AG20443 (cell line): ENCODE measurements at places on chromosomes 11 and 22.

DNA sequence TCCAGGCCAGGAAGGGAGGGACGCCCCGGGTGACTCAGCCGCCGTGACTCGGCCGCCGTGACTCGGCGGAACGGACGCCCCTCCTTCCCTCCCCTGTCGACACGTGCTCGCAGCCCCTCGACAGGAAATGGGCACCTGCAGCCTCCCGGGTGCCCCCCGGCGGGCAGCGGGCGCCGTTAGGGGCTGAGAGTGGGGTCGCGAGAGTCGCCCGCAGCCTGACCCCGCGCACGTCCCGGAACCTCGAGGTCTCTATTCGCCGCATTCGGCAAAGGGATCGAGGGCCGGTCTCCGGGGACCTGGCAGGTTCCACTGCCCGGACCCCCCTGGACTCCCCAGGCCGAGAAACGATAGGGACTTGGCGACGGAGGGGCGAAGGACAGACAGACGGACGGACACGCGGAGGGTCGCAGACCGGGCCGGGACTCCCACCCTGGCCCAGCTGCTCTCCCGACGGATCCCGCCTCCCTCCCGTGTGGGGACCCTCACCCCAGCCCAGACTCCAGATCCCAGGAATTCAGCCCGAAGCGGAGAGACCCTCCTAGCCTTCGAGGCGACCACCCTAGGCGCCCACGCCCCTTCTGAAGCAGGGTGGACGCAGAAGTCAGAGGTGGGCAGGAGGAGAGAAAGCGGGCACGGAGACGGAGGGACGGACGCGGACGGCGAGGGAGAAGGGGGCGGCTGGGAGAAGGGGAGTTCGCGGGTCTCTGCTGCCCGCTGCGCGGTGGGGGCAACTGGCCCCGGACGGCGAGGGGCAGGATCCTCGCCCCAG lies 648 bp downstream of the FOSL1 start:
- peak; percentile 84 for DNase-seq

- no peak for DNase-seq
Observed at GRCh38 chr11:95426823-95427462, 195.9 kb upstream of the SESN3 start.

- DNase-seq, result no peak
Observed at GRCh38 chr11:89125298-89125697, 52.4 kb upstream of the TYR start.

GRCh38 chr22:43897751-43898261 lies 6.0 kb upstream of the PNPLA5 start:
- peak; percentile 75 for DNase-seq

- peak; percentile 79 for DNase-seq
Observed at GRCh38 chr22:45502215-45503049, at the start of gene FBLN1. Gene FBLN1 (plus strand): TSS chr22:45502883. CDS start chr22:45502986, 103 bp downstream.

DNA sequence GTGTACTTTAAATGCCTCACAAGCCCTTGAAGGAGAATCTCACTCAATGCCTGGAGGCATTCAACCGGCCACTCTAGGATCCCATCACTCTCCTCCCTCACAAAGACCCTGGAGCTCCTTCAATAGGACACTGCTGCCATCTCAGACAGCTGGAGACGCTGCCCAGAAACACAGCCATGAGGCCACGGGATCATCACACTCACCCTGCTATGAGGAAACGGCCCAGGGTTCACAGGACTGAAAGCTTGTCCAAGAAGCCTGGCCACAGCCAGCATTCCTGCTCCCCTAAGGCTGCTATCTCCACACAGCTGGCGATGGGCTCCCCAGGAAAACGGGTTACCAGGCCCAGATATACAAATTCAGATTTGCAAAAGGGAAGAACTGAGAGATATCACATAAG lies 13.2 kb downstream of the CARS1 start:
- peak; percentile 68 for DNase-seq

DNA sequence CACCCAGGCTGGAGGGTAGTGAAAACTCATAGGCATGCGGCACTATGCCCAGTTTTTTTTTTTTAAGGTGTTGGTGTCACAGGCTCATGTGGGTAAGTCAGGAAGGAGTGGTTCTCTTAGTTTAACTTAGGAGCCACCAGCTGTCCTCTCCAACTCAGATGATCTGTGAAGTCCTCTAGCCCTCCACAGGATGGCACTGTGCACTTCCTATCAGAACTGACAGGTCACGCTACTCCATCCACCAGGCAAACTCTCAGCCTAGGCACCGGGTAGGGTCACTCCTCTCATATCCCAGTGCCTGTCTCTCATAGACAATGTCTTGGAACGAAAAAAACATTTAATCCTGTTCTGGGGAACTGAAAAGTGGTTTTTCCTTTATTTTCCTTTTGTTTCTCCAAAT lies 16.5 kb downstream of the NAP1L4 start:
- peak; percentile 53 for DNase-seq

- peak; percentile 88 for DNase-seq
Observed at GRCh38 chr11:11973361-11973800, 35.0 kb downstream of the DKK3 start.

DNA sequence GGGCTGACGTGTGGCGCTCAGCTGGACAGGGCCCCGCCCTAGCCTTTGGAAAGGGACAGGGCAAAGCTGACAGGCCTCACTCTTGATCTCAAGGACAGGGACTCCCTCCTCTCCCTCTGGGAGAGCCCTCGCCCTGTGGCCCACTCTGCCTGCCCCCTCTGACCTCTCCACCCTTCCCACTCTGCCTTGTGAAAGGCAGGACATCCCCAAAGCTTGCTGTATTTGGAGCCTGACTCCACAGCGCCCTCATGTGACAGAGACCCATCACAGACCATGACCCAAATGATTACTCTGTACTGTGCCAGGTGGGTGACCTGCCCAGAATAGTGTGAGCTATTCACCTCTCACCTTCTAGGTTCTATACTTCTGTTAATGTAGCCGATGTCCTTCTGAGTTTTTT lies 18.8 kb downstream of the P2RY2 start:
- DNase-seq, result peak; percentile 57

- DNase-seq, result peak; percentile 11
Observed at GRCh38 chr11:92765965-92766371, 203.5 kb upstream of the MTNR1B start.

- DNase-seq, result peak; percentile 2
Observed at GRCh38 chr22:30837531-30837930, 131.0 kb downstream of the MORC2 start.

- no peak for DNase-seq
Observed at GRCh38 chr11:126408901-126409619, 53.6 kb downstream of the ST3GAL4 start.

DNA sequence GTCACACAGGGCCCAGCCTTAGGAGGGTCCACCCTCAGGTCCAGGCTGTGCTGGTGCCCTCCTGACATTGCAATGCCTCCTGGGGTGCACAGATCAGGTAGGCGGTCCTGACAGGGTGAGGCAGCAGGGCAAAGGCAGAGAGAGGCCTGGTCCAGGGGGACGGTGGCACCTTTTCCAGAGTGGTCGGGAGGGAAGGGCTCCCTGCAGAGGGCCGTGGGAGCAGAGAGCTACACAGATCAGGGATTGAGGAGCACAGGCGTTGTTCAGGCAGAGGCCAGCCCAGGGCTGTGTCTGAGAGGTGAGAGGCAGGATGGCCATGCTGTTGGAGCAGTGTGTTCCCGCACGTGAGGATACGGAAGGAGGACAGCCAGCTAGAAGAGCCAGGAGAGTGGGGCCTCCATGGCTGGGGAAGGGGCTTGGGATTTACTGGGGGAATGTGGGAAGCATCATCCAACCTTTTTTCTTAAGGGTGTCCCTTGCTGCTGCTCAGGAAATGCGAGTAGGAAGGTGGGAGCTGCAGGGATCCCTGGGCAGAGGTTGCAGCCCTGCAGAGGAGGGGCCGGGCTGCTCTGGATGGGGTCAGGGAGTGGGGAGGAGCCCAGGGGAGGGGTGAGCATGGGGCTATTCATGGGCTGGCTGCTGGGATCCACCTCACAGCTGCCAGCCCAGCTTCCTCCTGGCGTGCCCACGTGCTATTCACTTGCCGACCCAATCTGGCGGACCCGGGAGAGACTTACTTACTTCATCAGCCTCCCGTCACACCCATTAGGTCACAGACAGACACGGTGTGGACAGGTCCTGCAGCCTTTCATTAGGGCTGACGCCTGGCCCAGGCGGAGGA lies 1516.4 kb downstream of the TBC1D22A start:
- no peak for DNase-seq

DNA sequence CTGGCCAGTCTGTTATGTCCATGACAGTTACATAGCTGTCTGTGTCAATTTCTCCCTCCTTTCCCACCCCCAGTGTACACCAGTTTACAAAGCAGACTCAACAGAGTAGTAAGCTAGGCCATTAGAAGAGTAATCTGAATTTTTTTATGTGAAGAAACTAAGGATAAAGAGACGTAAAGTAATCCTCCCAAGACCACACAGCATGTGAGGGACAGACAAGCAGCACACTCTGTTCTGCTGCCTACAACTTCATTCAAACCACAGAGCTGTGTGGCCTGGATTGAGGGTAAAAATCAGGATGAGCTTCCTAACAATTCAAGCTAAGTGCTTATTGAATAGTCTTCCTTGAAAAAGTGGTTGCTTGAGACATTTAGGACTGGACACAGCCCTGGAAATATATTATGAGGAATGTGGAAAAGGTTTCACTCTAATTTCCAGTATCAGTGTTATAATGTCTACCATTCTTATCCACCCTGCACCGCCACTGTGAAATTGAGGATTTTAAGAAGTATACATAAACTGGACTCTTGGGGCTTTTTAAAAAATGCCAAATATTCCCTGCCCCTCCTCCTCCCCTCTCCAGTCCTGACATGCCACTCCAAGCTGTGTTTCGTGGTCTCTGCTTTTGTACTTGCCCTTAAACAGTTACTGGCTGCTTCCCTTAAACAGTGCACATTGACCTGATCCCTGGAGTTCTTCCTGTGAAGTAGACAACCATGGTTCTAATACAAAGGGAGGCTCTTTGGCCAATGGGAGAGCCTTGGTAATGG lies 40.9 kb downstream of the EXT2 start:
- DNase-seq, result no peak

DNA sequence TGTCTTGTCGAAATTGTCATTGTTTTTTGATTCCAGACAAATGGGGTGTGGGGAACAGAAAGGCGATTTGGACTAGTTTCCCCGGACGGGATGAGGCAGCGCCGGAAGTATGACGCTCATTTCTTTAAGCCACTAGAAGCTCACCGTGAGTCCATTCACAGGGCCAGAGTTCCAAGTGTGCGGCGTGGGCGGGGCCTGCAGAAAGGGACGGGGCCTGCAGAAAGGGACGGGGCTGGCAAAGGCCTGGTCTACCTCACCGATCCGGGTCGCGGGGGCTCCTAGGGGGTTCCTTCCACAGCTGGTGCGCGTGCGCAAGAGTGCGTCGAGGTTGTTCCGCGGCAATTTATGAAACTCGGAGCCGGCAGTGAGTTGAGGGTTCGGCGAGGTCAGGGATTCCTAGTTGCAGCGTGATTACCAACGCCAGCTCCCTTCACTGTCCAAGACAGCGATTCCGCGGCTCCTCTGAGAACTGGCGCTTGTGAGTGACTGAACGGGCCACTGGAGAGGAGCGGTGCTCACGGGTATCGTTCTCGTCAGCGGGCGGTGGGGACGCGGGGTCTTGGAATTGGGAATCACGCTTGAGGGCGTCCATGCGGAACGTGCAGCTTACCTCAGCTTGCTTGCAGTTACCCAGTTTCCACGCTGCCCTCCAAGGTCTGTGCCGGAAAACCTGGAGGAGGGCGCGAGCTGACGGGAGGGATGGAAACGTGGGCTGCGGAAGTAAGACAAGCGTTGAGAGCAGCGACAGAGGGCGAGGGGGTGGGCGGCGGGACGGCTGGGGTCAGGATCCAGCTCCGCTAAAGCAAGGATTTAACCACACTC lies at the start of gene ZNF215:
TSS of gene ZNF215 (plus strand) at position 219 of the 822 bp plus-strand sequence. CDS start 5,847 bp downstream, outside the sequence.
- DNase-seq, result peak; percentile 92

GRCh38 chr11:47270331-47271271 lies 668 bp downstream of the MADD start:
- DNase-seq, result peak; percentile 37

DNA sequence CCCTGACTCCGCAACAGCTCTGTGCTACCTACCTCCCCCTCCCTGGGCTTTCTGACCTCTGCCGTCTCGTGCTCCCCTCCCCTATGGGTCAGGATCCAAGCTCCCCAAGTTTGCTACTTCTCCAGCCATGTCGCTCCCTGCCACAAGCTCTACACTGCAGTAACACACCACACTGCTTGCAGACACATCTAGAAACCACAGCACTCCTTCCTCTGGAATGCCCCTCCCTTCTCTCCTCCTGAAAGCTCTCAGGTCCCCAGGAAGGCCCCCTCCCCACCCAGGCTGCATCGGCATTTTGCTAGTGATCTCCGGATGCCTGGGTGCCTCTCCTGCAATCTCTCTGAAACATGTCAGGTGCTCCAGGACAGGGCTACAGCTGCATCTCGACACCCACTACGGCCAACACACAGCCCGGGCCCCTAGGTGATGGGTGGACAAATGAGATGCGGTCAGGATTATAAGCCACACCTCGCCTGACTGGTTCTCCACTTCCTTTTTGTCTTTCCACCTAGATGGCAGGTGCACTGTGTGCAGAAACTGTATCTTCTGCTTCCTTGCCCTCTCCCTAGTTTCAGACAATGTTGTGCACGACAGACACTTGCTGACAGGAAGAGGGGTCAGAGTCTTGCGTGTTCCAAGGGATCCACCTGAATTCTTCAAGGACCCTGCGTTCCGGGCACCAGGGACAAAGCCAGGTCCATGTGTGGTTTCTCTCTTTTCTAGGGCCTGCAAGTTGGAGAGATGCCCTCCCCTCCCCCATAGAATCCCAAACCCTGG lies 22.9 kb downstream of the RPUSD4 start:
- no peak for DNase-seq

DNA sequence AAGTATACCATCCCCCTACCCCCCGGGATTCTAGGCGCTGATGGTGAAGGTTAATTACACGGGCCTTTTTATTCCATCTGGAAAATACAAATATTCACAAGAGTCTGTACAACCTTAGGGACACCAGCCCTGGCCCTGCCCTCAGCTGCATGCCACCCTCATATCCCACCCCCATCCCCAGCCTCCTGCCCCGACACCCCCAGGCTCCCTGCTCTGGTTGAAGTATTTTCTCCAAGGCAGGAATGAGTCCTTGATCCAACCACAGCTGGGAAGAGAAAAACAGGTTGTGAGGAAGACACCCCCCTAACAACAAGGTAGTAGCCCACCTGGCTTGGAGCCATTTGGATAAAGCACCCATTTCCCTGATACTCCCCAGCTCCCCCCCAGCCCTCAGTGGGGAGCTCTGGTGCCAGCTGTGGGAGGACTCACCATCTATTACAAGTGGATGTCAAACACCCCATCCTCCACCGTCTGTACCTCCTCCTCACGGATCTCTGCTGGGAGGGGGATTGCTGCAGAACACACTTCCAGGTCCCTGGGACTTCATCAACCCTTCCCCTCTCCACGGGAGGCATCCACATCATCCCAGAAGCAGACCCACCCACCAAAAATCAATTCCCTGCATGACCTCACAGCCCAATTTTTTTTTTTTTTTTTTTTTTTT lies 4.0 kb upstream of the NRXN2 start:
- DNase-seq, result no peak

- DNase-seq, result no peak
Observed at GRCh38 chr11:121405646-121406045, 46.5 kb upstream of the SORL1 start.

- DNase-seq, result no peak
Observed at GRCh38 chr22:49462795-49463194, 364.9 kb downstream of the BRD1 start.

DNA sequence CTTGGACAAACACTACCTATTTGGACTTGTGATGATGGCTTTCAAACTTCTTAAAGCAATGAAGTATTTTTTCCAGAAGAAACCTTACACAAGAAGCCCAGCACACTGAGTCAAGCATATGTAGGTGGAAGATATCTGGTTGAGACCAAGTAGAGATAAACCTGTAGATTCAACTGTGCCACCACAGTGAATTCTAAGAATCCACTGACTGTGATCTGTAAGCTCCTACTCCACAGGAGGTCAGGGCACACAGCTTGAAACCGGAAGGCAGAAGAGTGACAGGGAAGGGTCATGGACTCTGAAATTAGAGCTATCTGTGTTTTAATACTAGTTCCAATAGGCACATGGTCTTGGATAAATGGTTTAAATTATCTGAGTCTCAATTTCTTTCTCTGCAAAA lies 404.5 kb downstream of the ETS1 start:
- DNase-seq, result no peak
